Myocyte (in vitro differentiated cells): ENCODE measurements at places on chromosomes 4 and X. TPM values are rescaled to one million over a fixed set of nuclear protein-coding genes. Genes with fewer than 3 reads are reported as not detected.

TCEAL9 gene
- 158 and 197 TPM in 2 replicates for total RNA-seq

- peak; percentile 38 for DNase-seq
Measured at GRCh38 chrX:150100261-150100660, 162.0 kb upstream of the EOLA2 start.

DNA sequence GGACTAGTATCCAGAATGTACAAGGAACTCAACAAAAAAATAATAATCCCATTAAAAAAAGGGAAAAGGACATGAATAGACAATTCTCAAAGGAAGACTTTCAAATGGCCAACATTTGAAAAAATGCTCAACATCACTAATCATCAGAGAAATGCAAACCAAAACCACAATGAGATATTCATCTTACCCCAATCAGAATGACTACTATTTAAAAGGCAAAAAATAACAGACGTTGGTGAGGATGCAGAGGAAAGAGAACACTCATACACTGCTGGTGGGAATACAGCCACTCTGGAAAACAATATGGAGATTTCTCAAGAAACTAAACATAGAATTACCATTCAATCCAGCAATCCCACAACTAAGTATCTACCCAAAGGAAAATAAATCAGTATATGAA is 133.1 kb downstream of the KDR start:
- DNase-seq: no peak

- DNase-seq: peak; percentile 33
Measured at GRCh38 chr4:1856943-1857699, 1.2 kb upstream of the LETM1 start.

TLR1 gene
- 1.9 and 3.2 TPM in 2 replicates for total RNA-seq

DNA sequence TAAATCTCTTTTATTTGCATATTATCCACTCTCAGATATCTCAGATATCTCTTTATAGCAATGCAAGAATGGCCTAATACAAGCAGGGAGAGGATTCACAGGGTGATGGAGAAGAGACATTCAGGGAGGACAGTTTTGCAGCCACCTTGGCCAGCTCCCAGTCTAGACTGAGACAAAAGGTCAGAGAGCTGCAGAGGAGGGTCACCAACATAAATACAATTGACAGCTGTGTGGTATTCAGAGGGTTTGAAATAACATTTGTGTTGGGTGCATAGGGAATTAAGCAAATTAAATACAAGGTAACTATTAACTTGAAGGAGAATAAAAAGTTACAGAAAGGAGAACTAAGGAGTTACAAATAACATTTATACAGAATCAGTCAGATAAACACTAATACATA is 189.5 kb upstream of the TAPT1 start:
- DNase-seq: no peak

DNA sequence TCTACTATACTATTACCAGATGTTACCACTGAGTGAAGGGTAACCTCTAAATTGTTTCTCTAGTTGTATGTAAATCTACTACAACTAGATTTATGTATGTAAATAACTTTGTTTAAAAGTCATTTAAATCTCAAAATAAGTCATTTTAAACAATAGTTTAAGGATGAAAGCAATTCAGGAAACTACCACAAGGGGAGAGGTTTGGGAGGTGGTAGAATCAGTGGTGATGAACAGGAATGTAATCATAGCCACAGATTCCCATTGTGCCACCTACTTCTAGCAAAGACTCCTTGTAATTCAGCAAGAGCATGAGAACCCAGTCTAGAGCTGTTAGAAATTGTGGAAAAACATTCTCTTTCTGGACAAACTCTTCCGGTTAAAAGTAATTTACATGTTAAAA is 234.6 kb downstream of the SLC7A11 start:
- DNase-seq: no peak

DNA sequence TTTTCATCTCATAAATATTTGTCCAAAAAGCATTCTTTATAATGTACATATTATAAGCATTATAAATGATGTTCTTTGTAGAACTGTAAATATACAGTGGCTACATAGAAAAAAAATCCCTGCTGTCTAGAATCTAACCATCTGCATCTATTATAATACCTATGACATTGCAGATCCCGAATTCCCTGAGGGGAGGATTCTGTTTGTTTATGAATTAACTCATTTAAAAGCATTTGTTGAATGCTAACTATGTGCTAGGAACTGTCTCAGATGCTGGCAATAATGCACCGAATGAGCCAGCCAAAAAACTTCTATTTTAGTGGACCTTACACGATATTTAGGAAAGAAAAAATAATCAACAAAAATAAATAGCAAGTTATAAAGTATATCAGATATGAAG is 189.6 kb downstream of the PACRGL start:
- no peak for DNase-seq

OPN1MW3 gene
- not detected in 2 replicates for total RNA-seq

DNA sequence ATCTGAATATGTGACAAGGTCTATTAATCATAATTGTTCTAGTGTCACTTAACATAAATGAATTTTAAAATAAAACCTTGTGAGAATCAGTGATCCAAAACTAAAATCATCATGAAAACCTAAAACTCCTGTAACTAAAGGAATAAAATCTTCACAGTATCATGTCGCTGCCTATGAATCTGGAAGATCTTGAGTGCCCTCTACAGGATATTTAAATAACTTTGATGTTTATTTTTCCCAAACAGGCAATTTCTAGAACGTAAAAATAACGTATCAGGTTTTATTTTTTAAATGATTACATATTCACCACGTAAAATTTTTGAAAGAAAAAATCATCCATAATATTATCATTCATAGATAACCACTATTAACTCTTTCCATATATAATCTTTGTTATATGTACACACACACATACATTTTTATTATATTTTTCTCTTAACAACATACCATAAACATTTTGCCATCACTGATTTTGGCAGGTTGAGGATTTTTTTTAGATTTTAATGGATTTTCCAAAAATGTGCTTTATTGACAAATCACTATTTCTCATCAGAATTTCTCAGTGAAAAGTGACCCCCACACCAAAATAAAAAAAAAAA is 79.6 kb downstream of the COMMD8 start:
- DNase-seq: peak; percentile 38

- peak; percentile 59 for DNase-seq
Measured at GRCh38 chr4:1376841-1377605, 29.2 kb downstream of the NKX1-1 start.

DNA sequence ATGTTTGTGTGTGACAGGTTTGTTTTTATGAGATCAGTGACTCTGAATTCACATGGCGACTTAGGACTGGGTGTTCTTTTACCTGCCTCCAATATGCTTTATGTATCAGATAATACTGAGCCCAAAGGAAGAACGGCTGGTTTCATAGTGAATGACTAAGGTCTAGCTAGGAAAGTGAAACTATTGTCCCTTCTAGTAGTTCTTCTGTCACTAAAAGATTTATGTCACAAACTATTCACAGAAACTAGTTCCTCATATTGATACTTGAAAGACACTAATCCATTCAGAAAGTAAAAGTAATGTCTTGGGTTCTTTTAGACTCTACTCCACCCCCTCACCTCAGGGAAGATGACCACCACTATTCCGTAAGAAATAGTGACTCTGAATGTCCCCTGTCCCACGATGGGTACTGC is 81.7 kb downstream of the EGF start:
- no peak for DNase-seq

SPINK2 gene
- not detected in 2 replicates for total RNA-seq

- no peak for DNase-seq
Measured at GRCh38 chrX:17922303-17922702, 61.2 kb upstream of the RAI2 start.

GPRIN3 gene
- total RNA-seq: 0.10 and 0.35 TPM in 2 replicates

APELA gene
- not detected in 2 replicates for total RNA-seq

DNA sequence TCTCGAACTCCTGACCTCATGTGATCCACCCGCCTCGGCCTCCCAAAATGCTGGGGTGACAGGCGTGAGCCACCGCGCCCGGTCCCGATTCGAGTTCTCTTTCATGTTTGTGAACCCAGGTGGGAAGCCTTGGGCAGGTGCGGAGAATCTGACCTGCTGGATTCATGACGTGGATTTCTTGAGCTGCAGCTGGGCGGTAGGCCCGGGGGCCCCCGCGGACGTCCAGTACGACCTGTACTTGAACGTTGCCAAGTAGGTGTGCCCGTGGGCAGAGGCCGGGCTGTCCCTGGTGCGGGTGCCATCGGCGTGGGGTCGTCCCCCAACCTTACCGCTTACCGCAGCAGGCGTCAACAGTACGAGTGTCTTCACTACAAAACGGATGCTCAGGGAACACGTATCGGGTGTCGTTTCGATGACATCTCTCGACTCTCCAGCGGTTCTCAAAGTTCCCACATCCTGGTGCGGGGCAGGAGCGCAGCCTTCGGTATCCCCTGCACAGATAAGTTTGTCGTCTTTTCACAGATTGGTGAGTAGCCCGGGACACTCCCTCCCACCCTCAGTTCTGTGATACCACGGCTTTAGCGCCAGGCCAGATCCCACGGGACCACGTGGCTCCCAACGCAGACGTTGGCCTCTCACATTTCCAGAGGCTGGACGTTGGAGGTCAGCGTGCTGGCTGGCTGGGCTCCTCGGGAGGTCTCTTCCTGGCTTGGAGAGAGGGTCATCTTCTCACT is 15.6 kb downstream of the IL3RA start:
- DNase-seq: no peak

GRCh38 chrX:1249101-1249887 is 19.3 kb upstream of the CSF2RA start:
- peak; percentile 42 for DNase-seq

DNA sequence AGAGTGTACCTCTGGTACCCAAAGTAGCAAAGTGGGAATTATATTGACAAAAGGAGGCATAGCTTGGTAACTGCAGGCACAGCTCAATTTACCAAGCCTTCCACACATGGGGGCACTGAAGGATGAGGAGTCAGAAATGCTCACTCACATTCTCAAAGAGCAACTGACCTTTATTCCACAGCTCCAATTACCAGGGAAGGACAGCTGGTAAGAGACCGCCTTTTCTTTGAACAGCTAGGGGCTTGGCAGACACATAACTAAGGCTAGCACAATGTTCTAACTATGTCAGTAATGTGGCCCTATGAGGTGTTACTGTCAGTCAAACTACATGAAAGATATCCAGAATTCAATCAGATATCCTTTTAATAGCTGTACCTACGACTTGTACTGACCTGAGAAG is 20.5 kb upstream of the STS start:
- peak; percentile 82 for DNase-seq

GRCh38 chr4:92045718-92046117 is 258.0 kb upstream of the GRID2 start:
- DNase-seq: no peak

DNA sequence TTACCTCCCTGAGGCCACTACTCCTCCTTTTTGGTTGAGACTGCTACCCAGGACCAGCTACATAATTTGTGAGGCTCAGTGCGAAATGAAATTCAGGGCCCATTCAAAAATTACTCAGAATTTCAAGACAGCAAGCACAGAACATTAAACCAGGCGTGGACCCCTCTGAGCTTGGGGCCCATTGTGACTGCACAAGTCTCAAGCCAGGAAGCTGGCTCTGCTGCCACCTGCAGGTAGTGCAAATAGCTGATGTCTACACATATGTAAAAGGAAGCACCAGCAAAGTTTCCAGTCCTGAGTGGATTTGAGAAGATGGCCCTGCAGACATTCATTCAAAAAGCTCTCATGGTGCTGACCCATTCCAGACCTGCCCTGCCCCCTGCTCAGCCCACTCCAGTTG is 213.4 kb upstream of the LNX1 start:
- DNase-seq: peak; percentile 49

DNA sequence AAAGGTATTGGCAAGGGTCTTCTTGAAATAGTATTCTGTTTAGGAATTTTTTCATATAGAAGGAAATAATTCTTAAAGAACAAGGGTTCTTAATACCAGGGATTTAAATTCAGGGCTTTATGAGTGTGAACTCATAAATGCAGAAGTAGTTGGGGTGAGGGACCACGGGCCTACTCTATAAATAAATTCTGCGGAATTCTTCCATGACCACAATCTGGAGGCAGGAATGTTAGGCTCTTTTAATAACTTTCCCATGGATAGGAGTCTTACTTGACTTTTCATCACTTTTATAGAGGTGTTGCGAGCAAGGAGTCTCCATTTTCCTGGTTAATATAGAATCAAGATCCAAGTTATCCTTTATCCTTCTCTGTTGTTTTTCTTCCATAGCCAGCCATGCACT is 76.7 kb upstream of the SLC4A4 start:
- DNase-seq: peak; percentile 83

TAF7L gene
- 0.08 TPM in 1 of 2 replicates, not detected in the other for total RNA-seq
